ENCODE measurements at places on chromosomes 13 and 19.

DNA sequence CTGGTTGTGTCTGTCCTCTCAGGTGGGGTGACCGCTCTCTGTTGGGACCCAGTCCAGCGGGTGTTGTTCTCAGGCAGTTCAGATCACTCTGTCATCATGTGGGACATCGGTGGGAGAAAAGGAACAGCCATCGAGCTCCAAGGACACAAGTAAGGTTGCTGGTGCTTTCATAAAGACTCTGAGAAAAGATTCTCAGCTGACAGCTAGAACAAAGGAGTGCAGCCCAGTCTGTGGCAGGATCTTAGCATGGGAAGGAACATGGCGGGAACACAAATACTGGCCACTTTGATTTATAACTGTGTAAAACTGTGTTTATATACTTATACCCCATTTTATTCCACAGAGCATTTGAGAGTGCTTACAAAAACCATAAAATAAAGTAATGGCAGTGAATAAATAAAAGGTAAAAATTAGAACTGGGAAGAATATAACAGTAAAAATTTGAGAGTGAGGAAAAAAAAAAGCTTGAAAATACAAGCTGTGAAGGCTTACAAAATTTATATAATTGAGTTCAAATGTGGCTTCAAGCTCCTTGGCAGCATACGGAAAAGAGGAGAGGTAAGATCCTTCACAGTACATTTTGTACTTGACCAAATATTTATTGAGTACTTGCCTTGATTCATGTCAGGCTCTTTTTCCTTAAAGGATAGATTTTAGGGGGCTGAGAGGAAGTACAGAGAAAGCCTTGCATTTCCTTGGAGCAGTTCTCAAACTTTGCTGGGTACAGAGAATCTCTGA is 64.8 kb downstream of the DHRS12 start:
- no peak for DNase-seq

GRCh38 chr13:37546087-37546486 is 52.5 kb downstream of the POSTN start:
- DNase-seq = no peak

DNA sequence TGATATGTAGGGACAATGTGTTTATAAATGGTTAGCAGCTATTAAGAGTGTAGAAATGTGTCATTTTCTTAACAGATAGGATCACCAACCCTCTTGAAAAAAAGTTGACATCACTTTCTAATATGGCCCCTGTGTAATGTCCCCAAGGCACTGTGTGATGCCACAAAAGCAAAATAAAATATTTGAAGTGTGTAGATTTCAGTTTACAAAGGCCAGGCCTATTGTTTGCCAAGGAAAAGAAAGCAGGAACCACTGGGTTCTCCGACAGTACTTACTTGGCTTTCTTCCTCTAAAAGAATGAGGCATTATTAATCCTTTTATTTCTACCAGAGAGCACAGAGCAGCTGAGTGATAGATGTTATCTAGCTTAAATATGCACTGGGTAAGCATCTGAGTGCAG is 10.5 kb upstream of the GJA3 start:
- DNase-seq = no peak

GRCh38 chr19:46713781-46714443 is 3.0 kb downstream of the PRKD2 start:
- DNase-seq = peak; percentile 48

GRCh38 chr13:26932465-26932864 is 171.9 kb upstream of the GPR12 start:
- no peak for DNase-seq

DNA sequence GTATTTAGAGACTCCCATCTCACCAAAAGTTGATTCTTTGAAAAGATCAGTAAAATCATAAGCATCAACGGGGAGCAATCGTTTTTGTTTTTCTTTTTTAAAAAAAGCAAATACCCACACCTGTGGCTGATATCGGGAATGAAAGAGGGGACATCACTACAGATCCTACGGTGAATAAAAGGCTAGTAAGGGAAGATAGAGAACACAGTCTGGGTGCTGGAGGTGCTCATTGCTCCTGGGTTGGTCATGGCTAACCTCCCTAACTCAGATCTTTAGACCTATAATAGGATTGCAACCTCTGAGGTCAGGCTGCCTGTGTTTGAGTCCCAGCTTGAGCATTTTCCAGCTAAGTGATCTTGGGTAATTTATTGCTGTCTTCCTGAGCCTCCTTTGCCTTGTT is 1.1 kb downstream of the EHD2 start:
- no peak for DNase-seq

DNA sequence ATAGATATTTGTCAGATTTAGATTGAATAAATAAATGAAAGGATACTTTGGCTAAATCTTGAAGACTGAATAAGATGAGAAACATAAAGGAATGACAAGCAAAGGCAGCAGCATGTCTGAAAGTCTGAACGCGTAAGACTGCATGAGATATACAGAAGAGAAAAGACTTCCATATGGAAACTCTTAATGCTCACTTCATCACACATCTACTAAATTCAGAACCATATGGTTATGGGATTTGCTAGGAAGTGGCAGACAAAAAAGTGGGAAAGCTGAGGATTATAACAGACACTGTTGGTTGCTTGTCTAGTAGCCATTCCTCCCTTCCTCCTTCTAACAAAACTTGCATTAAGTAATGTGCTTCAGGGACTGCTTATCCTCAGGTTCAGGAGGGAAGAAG is 446.7 kb downstream of the KCTD12 start:
- DNase-seq = no peak

DNA sequence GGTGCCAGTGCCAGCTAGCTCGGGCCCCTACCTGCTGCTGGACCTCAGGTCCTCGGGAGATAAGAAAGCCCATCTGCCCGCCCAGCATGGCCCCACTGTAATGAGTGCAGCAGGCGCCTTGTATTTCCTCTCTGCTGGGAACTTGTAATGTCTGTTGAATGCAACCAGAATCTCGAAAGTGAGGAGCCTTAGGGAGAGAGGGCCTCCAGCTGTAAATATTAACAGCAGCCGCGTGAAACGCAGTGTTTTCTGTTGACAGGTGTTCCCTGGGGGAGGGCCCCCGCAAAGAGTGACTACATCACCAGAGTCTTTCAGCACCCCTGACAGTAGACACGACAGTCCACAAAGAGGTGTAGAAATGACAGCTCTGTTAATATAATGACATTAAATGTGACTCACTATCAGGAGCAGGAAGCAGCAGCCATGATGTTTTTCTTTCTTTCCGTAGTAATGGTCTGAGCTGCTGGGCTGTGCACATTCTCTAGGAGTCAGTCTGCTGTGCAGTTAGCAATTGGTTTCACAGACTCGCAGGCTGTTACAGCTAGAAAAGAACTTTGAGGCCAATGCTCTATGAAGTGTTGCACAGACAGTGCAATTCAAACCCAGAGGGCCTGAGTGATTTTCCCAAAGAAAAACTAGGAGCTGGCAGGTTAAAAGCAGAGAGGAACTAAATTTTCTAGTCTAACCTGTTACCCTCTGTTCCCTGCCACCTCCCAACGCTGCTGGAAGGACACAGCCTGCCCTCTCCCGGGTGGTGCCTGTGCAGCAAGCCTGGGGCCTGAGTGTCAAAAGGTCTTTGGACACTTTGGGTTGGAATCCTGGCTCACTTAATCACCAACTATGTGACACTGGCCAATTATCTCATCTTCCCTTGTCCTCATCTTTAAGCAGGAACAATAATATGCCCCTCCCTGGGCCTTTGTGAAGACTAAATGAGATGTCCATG is 58.6 kb upstream of the WASF3 start:
- DNase-seq = no peak

DNA sequence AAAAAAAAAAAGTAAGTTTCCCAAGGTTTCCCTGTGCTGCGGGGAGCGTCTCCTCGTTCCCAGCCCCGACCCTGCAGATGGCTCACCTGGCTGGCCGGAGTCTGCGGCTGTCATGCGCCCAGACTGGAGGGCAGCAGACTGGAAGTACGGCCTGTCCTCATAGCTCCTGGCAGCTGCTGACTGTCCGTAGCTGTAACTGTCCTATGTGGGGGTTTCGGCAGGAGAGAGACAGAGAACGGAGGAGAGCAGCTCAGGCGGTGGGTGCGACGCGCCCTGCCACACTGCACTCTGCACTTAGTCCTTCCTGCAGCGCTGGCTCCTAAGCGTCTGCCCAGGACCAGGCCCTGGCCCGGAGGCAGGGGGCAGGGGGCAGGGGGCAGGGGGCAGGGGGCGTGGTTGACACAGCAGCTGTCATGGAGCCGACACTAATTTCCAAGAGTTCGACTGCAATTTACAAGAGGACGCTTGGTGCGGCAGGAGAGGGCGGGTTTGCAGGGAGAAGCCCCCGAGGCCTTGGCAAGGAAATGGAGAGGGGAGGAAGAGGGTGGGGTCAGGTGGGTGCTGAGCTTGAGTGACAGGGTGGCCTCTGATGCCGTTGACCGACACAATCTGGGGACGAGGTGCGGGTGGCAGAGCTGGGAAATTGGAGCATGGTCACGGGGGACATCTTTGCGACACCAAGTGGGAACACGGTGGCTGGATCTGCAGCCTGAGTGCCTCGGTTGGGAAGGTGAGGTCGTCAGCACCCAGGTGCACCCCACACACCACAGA is 35.1 kb downstream of the ZFR2 start:
- DNase-seq = no peak

DNA sequence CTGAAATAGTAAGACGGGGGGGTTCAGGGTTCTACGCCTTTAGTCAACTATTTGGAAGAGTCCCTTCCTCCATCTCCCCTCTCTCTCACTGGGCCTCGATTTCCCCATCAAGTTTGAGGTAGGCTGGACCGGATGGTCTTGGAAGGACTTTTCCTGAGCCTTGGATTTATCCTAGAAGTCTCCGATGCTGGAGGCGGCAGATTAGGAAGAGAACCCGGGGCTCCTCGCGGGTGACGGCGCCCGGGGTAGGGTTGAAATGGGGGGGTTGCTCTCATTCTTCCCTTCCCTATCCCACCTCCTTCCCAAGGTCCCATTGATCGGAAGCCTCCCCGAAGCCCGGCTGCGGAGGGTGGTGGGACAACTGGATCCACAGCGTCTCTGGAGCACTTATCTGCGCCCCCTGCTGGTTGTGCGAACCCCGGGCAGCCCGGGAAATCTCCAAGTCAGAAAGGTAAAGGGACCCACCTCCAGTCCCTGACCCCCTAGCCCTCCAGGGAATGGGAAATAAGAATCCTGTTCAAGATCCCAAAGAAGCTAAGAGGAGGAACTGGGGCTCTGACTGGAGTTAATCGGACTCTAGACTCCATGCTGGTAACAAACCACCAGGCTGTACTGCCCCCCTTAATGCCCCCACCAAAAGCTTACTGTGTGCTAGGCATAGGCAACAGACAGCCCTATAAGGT is 781 bp downstream of the QPCTL start:
- peak; percentile 56 for DNase-seq

GRCh38 chr13:52739468-52740071 is at the start of gene CNMD:
Gene CNMD, minus strand, starts transcription at chr13:52739820. Its CDS starts 119 bp downstream, at chr13:52739701.
- no peak for DNase-seq

DNA sequence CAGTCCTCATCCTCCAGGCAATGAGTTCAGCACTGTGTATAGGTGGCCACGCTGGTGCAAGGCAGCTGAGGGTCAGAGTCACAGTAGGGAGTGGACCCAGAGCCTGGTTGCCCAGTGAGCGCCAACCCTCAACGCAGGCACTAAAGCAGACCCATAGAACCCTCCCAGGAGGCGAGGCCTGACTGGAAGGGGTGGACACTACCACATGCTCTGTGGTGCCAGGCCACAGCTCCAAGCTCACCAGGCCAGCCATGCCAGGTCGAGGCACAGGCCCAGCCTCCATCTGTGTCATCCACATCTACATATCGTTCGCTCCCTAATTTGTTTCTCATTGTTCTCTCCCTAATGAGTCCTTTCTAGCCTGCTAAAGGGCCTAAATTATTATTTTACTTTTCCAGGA is 165.8 kb upstream of the GPR12 start:
- DNase-seq = no peak

DNA sequence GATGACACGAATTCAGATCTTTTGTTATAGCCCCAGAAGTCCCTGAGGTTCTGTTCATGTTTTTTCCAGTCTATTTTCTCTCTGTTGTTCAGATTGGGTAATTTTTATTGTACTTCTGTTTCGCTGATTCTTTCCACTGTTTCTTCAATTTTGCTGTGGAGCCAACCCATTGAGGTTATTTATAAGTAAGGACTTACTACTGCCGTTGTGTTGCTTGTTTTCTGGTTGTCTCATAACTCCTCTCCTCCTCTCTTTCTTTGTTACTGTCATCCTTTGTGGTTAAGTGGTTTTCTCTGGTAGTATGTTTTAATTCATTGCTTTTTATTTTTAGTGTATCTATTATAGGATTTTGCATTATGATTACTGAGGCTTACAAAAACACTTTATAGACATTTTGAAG is 48.7 kb upstream of the GAS6 start:
- DNase-seq = no peak

DNA sequence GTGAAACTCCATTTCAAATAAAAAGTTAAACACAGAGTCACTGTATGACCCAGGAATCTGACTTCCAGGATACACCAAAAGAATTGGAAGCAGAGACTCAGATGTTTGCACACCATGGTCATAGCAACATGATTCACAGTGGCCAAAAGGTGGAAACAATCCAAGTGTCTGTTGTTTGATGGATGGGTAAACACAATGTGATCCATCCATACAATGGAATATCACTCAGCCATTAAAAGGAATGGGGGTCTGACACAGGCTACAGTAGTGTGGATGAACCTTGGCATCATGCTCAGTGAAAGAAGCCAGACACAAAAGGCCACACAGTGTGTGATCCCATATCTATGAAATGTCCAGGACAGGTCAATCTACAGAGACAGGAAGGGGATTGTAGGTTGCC is 174.3 kb downstream of the PTPRS start:
- no peak for DNase-seq

DNA sequence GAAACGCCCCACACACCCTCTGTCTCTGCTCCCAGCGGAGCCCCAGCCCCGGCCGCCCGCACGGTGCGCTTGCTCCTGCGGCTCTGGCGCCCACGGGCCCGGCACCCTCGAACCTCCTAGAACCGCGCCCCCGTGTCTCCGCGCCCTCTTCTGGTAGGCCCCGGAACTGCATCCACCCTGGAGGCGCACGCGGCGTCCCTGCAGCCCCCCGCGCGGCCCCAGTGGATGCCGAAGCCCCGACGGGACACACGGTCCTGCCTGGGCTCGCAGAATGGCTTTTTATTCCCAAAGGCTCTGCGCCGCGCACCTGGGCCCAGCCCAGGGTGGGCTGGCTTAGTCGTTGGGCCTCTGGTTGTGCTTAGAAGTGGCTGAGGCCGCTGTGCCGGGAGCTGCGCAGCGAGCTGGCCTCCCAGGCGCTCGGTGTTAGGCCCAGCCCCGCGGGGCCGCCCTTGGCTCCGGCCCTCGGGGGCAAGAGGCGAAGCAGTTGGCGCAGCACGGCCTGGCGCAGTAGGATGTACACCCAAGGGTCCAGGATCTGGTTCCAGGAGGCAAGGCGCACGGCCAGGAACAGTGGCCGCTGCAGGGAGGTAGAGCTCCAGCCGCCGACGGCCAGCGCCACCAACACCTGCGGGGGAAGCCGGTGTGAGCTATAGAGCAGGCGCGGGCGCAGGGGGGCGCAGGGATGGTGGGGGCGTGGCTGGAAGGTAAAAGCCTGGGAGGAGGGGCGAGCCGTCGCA is 2.8 kb downstream of the PTGER1 start:
- peak; percentile 72 for DNase-seq

Data from stimulated activated CD8-positive, alpha-beta memory T cell treated with anti-CD3 and anti-CD28 coated beads, Interleukin-4, amount 100 ng/mL, for 4 hours (primary cell).